T1000 (cell line): ENCODE measurements at places on chromosomes 7 and 10.

- DNase-seq = no peak
These were observed 35.3 kb downstream of the BLNK start for GRCh38 chr10:96236090-96236478.

GRCh38 chr7:27260211-27260610 is 17.6 kb downstream of the EVX1 start:
- no peak for DNase-seq

- no peak for DNase-seq
These were observed 1217.6 kb upstream of the LRRN3 start for GRCh38 chr7:109873296-109873695.

DNA sequence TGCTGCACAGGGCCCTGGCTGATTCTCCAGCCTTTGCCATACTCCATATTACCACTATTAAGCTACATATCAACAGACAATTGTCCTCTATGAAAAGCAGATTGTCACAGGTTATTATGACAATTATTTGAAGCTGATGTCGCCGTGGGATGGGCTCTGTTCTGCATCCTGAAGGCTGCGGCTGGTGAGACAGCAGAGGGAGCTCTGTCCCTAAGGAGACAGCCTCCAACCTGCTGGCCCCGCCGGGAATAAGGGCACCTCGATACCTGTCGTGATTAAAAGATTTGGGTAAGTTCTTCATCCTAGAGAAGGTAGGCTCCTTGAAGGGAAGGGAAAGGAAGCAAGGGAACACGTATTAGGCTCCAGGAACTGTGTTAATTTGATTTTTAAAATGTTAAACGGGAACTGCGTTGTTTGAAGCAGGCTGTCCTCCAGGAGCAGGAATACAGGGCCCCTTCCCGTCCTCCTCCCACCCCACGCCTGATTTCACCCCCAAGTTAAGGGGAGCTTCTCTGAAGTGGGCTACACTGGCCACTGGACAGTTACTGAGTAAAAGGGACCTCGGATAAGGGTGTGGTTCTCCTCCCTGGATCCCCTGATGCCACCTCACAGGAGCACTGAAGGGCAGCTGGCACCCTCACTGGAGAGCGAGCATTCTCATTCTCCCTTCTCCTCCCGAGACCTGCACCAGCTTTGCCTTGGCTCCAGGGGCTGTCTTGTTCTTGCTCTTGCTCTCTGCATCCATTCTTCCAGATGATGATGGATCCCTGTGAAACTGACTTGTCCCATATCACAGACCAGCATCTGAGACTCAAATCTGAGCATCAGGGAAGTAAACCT is 11.8 kb upstream of the TIAL1 start:
- no peak for DNase-seq
